ENCODE measurements at places on chromosomes 2 and 18.
A peak's percentile ranks its signal among the peaks of the same experiment; 100 is the strongest.

DNA sequence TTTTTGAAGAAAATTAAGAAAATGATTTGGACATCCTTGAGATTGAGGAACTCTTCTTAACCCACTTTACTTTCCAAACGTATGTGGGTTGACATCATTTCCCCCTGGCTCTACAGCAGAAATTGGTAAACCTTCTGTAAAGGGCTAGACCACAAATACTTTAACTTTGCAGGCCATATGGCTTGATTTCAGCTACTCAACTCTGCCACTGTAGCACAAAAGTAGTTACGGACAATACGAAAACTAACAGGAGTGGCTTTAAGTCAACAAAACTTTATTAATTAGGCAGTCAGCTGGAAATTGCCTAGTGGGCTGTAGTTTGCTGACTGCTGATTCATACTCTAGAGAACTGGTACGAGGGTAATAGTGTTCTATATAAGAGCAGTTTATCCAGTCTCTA is 83.2 kb upstream of the DTNB start:
- DNase-seq: no peak

DNA sequence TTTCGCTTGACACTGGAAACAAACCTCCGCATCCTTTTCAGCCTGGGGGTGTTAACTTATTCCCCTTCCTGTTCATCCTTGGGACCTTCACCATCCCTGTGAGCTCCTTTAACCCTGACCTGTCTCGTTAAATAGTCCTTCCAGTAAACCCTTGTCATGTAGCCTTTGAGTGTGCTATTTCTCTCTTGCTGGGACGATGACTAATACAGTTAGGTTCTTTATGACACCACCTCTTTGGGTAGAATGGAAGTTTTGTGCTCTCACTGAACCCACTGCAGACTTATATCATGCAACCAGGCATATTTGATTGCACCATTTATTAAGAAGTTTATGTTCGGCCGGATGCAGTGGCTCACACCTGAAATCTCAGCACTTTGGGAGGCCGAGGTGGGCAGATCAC is 40.5 kb upstream of the GAREM1 start:
- DNase-seq: no peak

DNA sequence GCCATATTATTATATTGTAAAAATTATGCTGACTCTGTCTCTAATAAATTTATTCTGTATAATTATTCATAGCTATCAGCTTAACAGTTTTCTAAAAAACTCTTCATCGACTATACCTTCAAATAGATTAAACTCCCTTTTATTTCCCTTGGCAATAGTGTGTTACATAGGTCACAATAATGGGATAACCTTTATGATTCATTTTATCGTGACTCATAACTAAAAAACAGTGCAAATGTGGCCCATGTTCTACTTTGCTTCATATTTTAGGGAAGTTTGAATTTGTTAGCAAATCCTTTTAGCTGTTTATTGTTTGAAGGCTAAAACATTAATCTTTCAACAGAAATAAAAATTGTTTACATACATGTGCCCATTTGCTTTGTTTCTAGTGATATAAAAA is 783.2 kb upstream of the CDH2 start:
- DNase-seq: no peak

DNA sequence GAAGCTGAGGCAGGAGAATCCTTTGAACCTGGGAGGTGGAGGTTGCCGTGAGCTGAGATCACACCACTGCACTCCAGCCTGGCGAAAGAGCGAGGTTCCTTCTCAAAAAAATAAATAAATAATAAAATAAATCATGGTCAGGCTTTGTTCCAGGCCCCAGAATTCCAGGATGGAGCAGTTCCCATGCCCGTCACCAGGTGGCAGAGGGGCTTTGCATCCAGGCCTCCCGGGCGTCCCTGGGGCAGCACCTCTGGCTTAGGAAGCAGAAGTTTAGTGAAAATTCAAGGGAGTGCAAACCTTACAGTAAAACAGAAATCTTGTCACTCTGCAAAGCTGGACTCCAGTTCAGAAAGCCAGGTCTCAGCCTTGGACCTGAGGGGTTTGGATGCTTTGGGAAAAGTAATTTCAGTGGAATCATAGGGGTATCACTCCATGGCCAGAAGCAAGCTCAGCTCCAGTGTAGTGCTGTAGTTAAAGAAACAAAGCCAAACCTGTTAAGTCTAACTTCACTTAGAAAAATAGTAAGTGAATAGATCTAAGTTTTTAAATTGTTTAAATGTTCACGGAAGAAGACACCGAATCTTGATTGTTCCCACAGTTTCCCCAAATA is 512.7 kb downstream of the CMPK2 start:
- peak; percentile 70 for DNase-seq

DNA sequence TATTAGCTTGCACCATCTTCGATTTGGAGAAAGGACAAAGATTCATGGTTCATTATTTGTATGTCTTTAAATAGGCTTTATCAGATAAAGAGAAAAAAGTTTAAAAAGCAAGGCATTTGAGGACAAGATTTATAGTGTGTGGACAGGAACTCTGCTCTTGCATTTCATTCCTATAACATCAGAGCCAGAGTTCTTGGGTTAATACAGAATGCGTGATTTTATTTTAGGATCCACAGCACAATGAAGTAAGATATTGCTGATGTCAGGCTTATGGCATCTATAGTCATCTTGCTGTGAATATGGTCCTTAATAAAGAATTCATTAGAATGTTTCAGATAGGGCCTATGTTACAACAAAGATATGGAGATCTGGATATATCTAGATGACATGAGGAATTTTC is 19.7 kb downstream of the RASGRP3 start:
- DNase-seq: no peak

DNA sequence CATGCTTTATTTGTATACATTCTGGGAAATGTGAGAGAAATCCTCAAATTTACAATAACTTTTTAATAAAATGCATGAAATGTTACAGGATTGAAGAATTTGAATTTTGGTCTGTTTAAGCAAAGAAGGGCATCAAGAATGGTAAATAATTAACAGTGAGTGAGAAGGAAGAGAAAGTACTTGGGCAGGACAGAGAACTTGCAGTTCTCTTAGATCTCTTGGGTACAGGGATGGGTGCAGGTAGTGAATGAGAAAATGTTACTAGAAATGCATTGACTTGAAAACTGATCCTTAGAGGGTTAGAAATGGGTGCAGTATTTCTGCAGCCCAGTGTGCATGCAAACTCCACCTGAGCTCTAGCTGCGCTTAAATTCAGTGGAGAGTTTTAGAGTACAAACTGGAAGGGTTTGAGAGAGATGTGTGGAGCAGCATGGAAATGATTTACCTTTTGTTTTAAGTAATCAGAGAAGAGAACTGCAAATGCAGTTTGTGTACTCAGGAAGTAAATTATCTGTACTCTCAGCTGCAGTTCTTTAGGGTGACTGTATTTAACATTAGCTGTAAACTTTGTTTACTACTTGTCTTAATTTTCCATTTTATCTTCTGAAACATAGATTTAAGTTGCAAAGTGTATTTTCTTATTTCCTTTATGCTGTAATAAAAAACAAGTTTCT is 51.0 kb upstream of the RAB27B start:
- no peak for DNase-seq

DNA sequence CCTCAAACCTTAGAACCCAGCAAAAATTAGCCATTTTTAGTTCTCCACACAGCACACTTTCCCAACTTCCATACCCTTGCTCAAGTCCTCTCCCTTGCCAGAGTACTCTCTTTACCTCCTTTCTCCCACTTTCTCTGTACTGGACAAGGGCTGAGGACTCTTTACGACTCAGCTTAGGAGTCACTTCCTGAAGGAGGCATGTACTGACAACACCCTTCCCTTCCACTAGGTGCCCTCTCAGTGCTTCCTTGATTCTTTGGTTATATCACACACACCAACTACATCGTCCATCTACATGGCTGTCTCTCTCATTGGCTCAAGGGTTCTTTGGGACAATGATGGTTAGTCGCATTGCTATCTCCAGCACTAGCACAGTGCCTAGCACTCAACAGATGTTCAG is 5.2 kb upstream of the C18orf63 start:
- peak; percentile 32 for DNase-seq

DNA sequence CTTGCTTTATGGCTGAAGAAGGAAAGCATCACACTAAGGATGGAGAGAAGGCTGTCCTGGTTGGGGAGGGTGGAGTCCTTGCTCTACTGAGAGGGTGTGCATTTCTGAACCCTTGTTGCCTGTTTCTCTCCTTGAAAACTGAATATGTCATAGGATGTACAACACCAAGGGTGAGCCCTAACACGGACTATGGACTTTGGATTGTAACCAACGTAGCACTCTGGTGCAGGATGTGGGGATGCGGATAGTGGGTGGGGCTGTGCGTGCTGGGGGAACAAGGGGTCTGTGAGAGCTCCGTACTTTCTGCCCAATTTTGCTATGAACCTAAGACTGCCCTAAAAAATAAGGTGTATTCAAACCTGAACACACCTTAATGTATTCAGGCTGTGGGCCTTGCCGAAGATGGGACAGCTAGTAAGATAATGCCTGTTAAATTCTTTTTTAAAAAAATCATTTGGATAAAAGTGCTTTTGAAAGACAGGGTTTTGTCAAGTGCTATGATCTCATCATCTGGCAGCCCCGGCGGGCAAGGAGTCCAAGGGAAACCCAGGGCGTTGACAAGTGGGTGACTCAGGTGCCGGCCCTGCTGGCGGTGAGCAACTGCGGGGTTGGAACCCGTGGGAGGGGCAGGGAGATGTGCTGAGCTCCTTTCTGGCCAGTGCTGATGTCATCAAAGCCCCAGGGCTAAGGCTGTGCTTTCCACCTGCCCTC is 54.0 kb downstream of the GATA6 start:
- DNase-seq: peak; percentile 7

- DNase-seq: no peak
These were observed 10.0 kb upstream of the FEZ2 start for GRCh38 chr2:36607947-36608346.

- DNase-seq: no peak
These were observed 393.9 kb upstream of the ACVR2A start for GRCh38 chr2:147450661-147451510.

- DNase-seq: no peak
These were observed 222.0 kb upstream of the COPS8 start for GRCh38 chr2:236863729-236864126.

DNA sequence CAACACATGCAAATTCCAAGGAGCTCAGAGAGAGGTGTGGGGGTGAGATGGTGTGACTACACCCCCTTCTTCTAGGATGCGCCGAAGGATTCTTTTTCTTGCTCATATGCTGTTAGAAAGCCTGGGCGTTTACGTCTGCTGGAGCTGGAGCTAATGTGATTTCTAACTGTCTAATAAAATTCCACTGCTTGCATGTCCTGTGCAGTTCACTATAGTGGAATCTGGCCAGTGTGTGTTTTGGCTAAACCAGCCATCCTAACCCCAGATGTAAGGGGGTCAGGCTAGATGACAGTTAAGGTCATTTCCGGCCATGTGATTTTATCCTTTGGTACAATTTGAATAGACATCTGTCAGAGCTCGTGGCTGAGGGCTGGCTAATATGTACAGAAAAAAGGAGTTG is 194.1 kb downstream of the PRKCE start:
- no peak for DNase-seq

- no peak for DNase-seq
These were observed 7.4 kb downstream of the HS6ST1 start for GRCh38 chr2:128311216-128311754.

DNA sequence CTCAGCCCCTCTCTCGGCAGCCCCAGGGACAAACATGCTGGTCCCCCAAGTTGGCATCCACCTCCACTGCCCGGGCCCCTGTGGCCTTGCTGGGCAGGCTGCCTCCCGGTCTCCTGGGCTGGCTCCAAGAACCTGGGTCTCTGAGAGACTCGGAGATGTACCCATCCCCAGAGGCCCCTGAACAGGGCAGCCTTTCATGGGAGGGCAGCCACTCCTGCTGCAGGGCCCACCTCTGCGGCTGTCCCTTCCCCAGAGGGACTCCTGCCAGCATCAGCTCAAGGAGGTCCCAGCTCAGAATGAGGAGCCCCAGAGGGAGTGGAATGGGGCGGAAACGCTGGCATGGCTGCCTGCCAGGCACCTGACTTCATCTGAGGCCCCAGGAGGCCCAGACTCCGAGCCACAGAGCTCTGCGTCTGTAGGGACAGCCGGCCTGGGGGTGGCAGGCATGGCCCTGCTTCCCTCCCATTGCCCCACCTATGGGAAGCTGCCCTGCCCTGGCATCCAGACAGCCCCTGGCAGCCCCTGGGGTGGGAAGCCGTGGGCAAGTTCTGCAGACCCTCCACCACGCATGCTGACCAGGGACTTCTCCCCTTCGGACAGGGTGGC is 857 bp upstream of the CROCC2 start:
- no peak for DNase-seq

- DNase-seq: no peak
These were observed 293.9 kb upstream of the ERBB4 start for GRCh38 chr2:212832211-212833195.

GRCh38 chr2:18149660-18150246 is 271.3 kb downstream of the KCNS3 start:
- peak; percentile 94 for DNase-seq

DNA sequence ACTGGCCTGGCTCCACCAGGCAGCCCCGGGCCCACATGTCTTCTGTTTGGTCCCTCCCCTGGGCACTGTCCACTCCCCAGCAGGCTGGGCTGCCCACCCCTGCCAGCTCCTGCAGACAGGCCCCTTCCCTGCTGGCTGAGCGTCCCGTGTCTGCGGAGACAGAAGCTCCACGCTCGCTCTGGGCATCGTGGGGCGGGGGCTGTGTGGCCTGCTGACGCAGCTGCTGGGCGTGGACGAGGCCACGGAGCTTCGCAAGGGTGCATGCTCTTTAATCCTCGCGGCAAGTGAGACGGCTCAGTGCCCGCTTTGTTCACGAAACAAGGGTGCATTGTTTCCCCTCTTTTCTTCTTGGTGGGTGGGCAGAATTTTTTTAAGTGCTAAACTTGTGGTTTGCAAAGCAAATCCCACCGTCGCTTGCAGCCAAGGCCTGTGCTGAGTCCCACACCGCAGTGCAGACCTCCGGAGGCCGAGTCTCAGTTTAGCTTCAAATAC is 132.8 kb upstream of the CTDP1 start:
- DNase-seq: no peak

- no peak for DNase-seq
These were observed 109.8 kb downstream of the NOL10 start for GRCh38 chr2:10579876-10580514.

GRCh38 chr2:239806276-239806675 is 218.9 kb downstream of the NDUFA10 start:
- no peak for DNase-seq

- DNase-seq: no peak
These were observed 243.6 kb upstream of the EPAS1 start for GRCh38 chr2:46053564-46053963.
